Fibroblast of skin of right biceps (primary cell): ENCODE measurements at places on chromosomes 6 and 20.

DNA sequence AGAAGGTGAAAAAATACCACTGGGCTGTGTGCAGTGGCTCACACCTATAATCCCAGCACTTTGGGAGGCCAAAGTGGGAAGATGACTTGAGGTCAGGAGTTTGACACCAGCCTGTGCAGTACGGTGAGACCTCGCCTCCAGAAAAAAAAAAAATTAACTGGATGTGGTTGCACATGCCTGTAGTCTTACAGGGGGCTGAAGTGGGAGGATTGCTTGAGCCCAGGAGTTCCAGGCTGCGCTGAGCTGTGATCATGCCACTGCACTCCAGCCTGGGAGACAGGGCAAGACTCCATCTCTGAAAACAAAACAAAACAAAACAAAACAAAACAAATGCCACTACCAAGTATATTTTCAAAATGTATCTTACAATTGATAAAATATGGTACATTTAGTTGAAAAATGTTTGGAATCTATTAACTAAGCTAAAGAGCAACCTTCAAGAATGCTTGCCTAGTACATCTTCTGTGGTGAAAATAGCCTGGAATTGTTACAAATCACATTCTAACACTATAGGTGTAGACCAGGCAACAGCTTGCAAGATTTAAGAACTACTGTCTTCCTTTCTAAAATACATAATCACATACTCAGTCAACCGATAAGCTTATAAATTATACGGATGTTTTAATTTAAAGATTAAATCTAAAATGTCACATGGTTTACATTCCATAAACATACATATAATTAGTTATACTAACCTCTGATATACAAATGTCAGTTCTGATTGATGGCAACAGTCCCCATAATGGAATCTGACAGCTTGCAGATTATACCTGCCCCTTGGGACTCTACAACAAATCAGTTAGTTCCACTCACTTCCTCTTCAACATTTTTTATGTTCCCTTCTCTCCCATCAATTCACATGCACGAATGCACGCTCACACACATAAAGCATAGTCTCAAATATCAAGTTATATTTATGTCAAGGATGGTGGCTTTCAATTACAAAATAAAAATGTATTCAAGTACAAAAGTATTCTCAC is 150.8 kb downstream of the ASCC3 start:
- DNase-seq: no peak

GRCh38 chr6:27770724-27771123 is 141.5 kb downstream of the OR2B2 start:
- DNase-seq: no peak

DNA sequence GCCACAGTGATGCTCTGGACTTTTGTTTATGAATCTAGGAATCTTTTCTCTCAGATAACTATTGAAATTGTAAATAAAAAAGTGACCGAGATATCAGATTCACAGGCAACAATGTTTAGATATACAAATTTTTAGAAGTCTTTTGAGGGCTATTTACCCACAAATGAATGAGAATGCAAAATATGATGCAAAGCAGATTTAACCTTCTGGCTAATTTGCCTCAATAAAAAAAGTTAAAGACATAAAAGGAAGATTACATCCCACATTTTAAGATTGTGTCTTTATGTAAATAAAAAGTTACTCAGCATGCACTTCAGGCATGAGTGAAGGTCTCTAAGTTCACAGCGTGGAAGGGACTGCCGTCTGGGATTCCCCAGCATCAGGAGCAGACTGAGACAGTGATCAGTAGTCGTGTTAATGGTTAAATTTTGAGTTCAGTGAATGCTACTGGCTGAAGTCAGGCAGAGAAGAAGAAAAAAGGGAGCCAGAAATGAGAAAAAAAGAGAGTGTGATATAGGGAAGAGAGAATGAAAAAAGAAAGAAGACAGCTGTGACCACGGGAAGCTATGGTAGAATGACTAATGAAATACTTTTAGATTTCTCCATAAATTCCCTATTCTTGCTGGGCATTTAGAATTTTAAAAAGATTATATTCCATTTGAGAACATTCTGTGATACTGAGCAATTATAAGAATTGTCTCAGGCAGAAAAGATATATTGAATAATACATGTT is 93.6 kb downstream of the MYB start:
- DNase-seq: no peak

GRCh38 chr20:328975-329695 is 3.8 kb downstream of the SOX12 start:
- no peak for DNase-seq

- no peak for DNase-seq
Observed at GRCh38 chr6:79898076-79898475, 49.3 kb downstream of the ELOVL4 start.

- no peak for DNase-seq
Observed at GRCh38 chr20:46265539-46265938, 42.8 kb downstream of the CDH22 start.
